ENCODE measurements at places on chromosomes 6 and 20. TPM values are rescaled to one million over a fixed set of nuclear protein-coding genes. Genes with fewer than 3 reads are reported as not detected.

- H3K36me3 ChIP-seq, result no peaks in the 10 kb centered on the region
- H3K27me3 ChIP-seq, result peaks cover 55% of the 10 kb centered on the region
- H3K27ac ChIP-seq, result no peak overlapping the region
- H3K4me1 ChIP-seq, result no peaks in the 10 kb centered on the region
- H3K4me3 ChIP-seq, result no peak overlapping the region
- DNase-seq, result no peak
Measured at GRCh38 chr20:22533823-22534751, 50.3 kb downstream of the FOXA2 start.

- H3K27ac ChIP-seq, result no peak overlapping the region
- no peak overlapping the region for H3K4me3 ChIP-seq
- H3K4me1 ChIP-seq, result peaks cover 20% of the 10 kb centered on the region
- H3K27me3 ChIP-seq, result no peaks in the 10 kb centered on the region
- no peak for DNase-seq
Measured at GRCh38 chr20:62045529-62046285, 20.0 kb downstream of the TAF4 start.

Gene HEY2
- total RNA-seq, result 11.7 TPM

GRCh38 chr6:109008054-109008453 lies 86.6 kb downstream of the SESN1 start:
- H3K4me1 ChIP-seq, result peaks cover 43% of the 10 kb centered on the region
- H3K27me3 ChIP-seq, result no peaks in the 10 kb centered on the region
- H3K27ac ChIP-seq, result peak overlapping the region; percentile 85
- peak overlapping the region; percentile 87 for H3K4me3 ChIP-seq
- no peaks in the 10 kb centered on the region for H3K36me3 ChIP-seq

Measured in mesothelial cell of epicardium (in vitro differentiated cells).